ENCODE measurements at places on chromosomes 11 and 22.

GRCh38 chr22:39098026-39098425 is 982 bp downstream of the APOBEC3H start:
- no peak for DNase-seq

DNA sequence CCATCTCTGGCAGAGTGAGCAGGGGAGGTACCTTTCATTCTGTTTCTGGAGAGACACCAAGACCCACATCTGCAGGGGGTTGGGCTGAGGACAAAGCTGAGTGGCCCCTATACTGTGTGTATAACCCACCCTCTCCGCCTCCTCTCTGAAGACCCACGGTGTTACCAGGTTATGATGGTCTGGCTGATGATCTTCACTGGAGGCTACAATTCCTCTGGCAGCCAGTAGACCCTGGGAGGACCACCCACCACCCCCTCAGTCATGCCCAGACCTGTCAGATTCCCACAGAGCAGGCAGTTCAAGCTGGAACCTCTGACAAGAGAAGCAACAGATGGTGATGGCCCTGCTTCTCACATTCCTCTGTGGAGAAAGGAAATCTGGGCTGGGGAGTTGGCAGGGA is 11.4 kb upstream of the KCNJ1 start:
- no peak for DNase-seq

DNA sequence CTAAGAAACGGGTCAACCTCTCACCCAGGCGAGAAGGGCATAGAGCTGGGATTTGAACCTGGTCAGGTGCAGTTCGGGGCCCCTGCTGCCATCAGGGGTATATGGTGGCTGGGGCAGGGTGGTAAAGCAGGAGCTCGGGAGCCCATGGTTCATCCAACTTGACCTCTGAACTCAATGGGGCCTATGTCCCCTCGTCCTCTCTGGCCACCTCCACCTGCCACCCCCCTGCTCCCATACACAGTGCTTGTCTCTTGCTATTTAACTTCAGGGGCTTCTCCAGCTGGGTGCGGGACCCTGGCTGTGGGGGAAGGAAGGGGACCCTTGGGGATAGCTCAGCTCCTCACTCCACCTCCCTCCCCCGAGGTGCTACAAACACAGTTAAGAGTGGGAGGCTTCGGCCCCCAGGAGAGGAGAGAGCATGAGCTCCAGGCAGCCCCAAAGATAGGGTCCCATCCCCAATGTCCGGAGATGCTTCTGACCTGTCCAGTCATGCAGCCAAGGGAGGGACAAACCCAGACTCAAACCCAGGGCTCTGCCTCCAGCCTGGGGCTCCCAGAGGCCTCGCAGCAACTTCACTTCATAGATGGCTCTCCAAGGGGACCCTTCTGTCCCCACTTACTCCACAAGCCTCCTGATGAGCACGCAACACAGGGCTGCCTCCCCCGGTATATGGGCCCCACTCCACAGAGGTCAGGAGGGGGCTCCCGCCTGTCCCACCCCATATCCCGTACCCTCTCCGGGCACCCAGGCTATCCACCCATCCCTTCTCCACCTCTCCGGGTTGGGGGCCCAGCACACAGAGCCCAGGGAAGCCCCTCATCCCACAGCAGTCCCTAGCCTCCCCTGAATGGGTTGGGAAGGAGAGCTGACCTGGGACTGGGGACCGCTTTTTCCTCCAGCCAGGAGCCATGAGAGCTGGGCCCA is 712 bp downstream of the IL2RB start:
- DNase-seq, result no peak

DNA sequence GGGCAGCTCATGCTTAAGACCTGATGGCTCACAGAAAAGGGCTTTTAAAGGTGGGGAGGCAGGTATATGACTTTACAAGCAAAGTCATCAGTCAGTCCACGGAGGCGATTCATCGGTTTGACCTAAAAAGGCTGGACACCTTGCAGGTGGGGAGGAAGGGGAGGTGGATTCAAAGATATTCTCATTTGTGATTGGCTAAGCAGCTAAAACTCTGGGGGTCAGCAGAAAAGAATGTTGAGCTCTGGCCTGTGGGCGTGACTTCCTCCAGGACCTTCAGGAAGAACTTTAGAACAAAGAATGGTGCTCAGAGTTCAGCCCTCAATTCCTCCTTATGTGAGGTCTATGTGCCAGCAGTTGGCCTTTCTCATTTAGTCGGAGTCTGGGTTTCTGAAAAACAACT is 78.3 kb upstream of the LMO1 start:
- no peak for DNase-seq

GRCh38 chr22:28254396-28254795 is 335.3 kb upstream of the PITPNB start:
- no peak for DNase-seq

DNA sequence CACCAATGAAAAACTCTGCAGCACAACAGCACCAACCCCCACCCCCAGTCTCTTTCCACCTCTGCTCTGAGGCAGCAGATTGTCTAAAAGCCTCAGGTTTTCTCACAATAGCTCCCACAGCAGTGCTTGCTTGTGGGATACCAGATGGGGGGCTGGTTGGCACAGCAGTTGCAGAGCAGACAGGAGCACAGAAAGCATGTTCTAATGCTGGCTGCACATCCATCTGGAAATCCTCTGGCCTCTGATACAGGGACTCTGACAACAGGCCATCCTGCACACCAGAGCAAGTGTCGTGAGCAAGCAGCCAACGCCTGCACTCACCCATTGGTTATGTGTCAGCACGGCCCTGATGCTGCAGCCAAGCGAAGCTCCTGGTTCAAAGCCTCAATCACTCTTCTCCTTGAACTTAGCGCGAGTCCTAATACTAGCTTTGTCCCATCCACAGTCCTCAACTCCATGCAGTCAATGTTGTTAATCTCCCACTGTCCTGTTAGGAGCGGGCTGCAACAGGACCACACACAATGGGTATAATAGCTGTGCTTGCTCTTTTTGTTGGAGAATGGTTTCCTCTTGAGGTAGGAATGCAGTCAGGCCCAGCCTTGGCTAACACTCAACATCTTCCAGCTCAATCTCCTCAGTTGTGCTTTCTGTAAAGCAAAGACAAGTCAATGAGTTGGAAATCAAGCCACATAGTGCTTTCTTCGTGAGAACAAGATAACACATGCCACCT is 30.3 kb downstream of the VSTM5 start:
- no peak for DNase-seq

DNA sequence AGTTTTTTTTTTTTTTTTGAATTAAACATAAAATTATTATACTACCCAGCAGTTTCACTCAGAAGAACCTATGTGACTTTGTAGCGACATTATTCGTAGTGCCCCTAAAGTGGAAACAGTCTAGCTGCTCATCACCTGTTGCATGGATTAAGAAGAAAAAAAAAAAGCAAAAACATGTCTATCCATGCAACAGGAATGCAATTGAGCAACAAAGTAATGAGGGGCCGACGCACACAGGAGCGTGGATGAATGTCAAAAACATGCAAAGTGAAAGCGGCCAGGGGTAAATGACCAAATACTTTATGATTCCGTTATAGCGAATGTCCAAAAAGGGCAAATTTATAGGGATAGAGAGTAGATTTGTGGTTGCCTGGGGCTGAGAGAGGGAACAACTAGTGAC is 16.3 kb downstream of the MYO18B start:
- no peak for DNase-seq

GRCh38 chr22:49983148-49984042 is 22.8 kb downstream of the PIM3 start:
- DNase-seq, result peak; percentile 61

DNA sequence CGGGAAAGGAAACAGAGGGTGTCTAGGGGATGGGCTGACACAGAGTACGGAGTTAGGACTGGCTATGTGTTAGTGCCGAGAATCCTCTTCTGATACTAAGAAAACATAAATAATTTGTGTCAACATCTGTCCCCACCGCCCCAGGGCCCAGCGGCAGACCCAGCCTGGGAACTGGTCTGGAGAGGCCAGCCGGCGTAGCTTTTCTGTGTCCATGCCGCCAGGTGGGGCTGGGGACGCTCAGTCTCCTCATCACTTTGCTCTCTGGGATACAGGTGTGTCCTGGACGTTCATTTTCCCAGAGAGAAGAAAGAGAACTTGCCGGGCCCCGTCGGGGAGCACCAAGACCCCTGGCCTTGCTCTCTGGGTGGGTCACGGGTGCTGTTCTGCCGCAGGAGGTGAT is 54.7 kb downstream of the WNT7B start:
- no peak for DNase-seq

GRCh38 chr11:19660076-19660475 is 52.6 kb upstream of the NAV2 start:
- DNase-seq, result peak; percentile 4

DNA sequence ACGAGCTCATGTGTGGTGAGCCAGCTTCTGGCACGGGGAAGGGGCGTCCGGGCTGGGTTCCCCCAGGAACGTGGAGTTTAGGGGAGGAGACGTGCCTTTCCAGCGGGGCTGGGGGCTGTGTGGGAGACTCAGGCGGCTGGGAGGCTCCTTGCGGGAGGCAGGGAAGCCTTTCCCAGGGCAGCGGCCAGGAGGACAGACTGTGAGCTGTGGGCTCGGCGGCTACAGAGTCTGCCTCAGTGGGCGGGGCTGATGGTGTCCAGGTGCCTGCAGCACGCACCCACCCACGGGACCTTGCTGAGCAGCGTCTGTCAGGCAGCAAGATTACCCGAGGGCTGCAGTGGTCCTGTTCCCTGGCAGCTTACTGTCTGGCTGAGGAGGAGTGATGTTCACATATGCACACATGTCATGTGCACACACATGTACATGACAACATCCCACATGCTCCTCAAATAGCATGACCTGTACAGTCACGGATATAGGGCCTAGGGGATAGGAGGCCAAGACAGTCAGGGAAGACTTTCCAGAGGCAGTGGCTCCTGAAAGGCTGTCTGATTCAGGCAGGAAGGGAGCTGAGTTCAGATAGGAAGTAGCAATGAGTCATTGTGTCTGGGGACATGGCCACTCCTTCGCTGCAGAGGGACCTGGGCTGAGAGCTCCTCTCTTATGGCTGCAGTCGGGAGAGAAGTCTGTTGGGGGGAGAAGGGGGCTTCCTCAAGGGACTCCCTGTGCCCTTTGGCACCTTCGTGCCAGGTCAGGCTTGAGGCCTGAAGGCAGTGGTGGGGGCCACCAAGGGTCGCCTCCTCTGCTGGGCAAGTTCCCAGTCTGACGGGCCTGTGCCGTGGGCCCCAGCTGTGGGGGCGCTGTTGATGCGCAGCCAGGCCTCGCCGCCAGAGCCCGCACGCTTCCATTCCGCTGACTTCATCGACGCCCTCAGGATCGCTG is 23.3 kb upstream of the PPP6R3 start:
- no peak for DNase-seq

DNA sequence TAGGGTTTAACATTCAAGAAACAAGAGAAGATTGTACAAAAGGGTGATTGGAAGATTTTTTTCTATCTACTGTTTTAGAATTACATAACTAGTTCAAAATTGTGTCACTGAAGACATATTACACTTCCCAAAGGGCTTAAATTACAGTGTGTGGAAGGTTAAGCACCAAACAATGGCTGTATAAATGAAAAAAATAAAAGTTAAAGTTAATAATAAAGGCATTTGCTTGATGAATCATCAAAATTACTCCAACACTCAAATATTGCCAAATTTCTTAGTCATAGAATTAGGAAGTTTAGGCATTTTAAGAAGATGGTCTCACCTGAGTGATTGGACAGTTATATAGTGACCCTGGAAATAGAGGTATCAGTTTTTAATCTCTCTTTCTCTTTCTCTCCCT is 227.6 kb upstream of the CARD18 start:
- DNase-seq, result no peak

- DNase-seq, result no peak
Measured at GRCh38 chr22:16831257-16831656, 6.0 kb upstream of the XKR3 start.

DNA sequence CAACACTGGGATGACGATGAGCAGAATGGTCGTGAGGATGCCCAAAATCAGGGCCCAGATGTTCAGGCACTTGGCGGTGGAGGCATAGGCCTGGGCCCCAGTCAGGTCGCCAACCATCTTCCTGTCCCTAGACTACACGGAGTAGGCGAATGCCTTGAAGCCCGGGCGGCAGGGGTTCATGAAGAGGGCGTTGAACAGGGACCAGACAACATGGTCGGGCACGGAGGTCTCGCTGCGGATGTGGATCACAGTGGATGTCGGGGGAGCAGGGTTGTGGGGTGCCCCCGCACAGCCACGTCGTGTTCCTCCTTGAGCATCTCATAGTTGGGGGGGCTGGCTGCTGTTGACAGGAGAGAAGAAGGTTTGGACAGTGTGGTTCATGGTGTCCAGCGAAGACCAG is 9.5 kb downstream of the MYEOV start:
- DNase-seq, result no peak

- no peak for DNase-seq
Measured at GRCh38 chr11:106714199-106714598, 304.1 kb downstream of the GUCY1A2 start.

DNA sequence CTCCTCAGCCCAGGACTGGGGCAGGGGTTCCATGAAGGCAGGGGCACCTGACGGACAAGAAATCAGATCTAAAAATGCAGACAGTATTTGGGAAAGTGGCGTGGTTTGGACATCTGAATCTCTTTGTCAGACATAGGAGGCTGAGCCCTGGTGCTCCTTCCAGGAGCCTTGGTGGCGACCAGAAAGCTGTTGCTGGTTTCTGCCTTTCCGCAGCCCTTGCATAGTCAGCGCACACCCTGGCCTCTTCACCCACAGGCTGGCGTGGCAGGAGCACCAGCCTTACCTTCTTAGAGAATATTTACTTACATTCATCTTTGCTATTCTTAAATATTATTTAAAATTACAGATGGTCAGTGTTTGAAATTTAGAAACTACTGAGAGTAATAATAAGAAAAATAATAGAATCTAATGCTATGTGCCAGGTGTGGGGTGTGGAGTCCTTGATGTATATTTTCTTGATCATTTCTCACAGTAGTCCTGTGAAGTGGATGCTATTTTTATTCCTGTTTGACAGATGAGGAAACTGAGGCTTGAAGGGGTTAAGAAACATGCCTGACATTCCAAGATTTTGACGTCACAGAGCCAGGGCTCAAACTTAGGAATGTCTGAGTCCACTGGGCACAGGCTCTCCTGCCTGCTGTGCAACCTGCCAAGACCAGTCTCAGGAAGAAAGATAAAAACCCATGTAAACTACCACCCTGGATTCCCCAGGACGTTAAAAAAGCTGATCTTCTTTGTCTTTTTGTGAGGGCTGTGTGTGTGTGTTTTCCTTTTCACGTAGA is 51.6 kb downstream of the TBC1D22A start:
- DNase-seq, result no peak

DNA sequence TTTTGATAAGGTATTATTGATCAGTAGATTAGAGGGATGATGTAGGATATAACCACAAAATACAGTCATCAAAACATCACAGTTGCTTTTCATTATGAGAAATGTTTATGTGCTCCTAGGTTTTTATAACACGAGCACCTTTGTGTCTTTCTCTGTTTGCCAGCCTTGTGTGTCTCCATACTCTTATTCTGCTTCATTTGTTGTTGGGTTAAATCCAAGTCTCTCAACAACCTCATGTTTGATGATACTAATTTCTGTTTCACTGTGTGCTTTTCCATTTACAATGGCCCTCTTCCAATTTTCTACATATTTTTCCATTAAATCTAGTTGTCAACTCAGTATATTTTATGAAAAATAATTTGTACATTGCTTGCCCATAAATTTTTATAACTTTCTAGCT is 107.7 kb upstream of the POU2AF2 start:
- DNase-seq, result no peak

DNA sequence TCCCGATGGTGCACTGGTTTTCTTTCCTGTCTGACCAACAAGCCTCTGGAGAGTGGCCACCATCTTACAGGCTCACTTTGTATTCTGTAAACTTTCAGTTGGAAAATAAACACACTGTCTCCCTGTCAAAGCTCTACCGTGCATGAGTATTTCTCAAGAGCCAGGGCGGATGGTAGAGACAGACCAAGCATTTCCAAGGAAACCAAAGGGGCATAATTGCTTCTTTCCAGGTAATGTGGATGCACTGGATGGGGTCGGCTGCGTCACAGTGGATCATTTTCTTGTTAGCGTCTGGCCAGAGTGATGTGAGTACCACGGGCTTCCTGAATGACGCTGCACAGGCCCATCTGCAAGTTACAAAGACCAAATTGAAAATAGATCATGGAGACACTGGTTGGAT is 5.1 kb upstream of the SEZ6L start:
- no peak for DNase-seq
